ENCODE measurements at places on chromosomes 2 and 18.

DNA sequence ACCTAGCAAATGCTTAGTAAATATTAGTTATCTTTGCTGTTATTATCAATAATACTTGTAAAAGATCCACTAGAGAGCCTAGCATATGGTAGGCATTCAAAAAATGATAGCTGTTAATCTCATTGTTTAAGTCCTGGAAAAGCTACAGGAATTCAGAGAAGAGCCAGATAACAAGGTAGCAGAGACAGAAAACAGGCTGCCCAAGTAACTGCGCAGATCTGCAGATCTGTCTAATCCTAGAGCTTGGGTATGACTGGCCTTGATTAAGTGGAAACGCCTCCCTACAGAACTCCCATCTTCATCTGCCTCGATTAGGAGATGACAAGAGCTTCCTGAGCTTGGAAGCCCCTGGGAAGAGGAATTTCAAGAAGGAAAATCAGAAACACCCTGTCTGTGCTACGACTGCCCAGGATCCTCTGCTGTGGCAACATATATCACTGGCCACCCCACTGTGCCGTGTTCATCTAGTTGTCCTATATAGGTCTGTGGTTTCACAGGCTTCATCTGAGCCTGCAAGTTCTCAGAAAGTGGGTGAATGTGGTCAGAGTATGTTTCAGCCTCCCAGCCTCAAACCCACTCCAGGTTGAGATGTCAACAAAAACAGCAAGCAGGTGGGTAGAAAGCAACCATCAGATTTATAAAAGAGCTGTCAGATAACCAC lies 151.5 kb upstream of the PKDCC start:
- no peak for DNase-seq

GRCh38 chr2:68044099-68044498 lies 18.7 kb downstream of the C1D start:
- no peak for DNase-seq

DNA sequence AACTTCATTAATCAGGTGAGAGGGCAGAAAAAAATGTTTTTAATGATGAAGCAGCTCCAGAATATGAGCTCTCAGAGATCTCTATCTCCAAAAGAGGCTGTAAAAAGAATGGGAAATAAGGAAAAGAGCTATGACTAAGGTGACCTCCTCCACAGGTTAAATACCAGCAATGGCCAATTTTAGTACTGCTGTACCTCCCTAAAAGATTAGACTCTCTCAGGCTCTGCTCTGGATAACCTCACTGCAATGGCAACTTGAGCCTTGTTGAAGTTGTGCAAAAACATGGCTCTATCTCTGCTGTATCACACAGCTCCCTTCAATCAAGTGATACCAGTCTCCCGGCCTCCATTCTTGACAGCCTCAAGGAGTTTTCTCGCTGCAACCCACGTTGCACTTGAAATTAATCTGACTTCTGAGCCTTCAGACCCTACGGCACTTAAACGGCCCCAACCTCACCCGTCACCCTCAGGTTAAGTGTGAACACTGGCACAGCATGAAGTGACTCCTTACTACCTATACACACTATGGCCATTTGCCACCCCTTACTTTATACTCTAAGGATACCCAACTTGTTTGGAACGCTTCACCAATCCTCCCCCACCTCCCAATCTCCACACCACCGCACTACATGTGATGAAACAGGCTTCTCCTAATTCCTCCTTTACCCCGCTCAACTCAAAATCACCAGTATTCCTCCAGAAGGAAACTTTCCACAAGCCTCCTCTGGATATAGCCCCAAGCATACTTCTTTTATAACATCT lies 36.3 kb downstream of the SMAD2 start:
- DNase-seq = no peak

DNA sequence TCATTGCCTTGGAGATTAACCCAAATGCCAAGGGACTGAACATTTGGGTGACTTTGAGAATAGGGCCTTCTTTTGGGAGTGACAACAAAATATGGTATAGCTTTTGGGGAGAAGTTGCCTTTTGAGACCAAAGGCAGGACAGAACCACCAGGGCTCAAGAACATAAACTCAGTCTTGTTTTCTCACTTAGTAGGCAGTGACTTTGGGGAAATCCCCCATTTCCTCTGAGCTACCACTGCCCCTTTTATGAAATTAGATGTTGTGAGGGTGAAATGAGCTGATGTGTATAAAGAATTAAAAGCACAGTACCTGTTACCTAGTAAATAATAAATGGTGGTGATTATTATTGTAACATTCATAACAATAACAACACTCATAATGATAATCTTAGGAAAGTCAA lies 36.5 kb downstream of the GPD2 start:
- DNase-seq = no peak

DNA sequence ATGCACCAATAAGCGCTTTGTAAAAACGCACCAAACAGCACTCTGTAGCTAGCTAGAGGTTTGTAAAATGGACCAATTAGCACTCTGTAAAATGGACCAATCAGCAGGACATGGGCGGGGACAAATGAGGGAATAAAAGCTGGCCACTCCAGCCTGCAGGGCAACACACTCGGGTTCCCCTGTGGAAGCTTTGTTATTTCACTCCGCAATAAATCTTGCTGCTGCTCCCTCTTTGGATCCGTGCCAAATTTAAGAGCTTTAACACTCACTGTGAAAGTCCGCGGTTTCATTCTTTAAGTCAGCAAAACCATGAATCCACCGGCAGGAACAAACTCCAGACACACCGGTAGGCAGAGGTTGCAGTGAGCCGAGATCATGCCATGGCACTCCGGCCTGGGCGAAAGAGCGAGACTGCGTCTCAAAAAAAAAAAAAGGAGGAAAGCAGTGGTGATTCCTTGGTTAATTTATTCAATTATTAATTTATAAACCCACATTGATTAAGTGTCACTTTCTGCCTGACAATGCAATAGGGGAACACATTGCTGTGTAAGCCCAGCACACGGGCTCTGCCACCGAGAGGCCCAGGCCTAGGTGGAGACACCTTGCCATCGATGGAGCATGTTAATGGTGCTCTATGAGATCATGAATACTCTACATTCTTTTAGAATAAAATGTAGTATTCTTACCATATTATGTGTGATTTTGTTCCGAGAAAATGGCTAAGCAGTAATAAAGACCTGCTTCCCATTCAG lies 687.6 kb upstream of the HS6ST1 start:
- no peak for DNase-seq

DNA sequence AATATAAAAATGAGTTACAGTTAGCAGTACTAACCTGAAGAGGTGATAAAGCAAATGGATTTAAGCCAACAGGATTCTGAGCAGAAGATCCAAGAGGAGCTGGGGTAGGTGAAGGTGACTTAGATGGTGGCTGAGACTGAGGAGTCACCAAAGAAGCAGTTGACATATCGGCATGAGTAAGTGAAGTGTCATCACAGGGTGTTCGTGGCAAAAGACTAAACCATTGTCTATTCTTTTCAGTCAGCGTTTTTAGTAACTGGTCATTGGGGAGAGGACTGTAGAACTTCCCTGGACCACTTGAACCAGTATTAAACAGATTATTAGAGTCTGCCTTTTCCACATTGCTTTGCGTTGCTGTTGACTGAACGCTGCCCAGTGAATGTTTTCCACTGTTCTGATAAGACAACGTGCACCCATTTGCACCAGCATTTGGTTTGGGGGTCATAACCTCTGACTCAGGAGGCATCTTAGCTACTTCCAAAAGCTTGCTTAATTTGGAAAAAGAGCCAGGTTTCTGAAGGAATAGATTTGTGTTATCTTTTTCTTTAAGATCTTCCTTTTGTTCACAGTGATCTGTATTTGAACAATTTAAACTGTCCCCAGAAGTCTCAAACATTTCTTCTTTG lies 63.3 kb upstream of the WDSUB1 start:
- no peak for DNase-seq

GRCh38 chr18:62523631-62524439 lies 1.0 kb downstream of the ZCCHC2 start:
- peak; percentile 54 for DNase-seq

GRCh38 chr2:187615902-187616301 lies 61.7 kb upstream of the TFPI start:
- no peak for DNase-seq

DNA sequence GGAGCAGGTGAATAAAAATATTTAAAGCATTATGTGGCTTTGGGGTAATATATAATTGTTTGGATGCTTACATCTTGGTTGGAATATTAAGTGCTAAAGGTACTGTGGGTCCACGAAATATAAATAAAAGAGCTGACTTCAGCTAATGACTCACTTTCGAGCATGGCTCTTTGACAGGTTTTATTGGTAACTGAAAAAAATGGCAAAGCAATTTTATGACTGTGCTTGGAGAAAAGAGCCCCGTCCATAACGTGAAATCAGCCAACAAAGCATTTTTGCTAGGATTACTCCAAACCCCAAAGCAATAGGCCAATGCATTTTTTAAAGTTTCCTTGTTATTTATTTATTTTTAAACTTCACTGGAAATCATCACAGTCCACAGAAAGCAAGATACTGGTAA lies 397.2 kb upstream of the CDH19 start:
- DNase-seq = no peak

- DNase-seq = peak; percentile 18
Observed at GRCh38 chr2:23434721-23435121, 49.7 kb downstream of the KLHL29 start.

GRCh38 chr2:227860221-227860641 lies 11.2 kb upstream of the DAW1 start:
- no peak for DNase-seq

DNA sequence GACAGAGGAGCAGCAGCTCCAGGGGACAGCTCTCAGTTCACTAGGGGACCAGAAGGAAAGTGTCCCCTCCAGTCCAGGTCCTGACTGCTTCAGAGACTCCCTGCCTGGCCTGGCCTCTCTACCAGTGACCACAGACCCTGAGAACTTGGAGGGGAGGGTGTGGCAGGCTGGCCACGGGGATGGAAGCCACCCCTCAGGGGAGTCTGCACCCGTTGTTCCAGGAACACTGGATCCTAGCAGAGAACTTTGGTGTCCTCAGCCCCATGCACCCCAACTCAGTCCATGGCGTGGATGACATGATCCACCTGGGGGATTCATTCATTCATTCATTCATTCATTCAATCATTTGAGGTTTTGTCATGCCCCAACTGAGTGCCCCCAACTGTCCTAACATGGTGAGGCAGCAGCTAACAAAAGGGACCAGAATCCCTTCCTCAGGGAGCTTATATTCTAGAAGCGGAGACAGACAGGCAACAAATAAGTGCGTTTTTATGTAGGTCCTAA lies 31.9 kb downstream of the MYO7B start:
- no peak for DNase-seq

DNA sequence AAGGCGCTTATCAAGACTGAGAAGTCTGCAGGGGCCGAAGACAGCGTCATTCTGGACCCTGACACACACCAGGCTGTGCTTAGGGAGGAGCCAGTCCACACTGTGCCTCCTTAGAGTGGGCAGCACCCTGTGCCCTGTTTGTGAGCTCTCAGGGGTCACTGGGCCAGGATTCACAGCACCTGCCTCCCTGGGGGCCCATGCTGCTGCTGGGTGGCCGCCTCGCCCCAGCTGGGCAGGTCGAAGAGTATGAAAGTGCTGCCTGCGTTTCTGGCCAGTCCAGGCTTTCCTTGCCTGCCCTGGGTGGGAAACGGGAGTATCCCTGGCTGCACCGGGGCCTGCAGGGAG lies 15.4 kb upstream of the GPR55 start:
- DNase-seq = no peak

Data from WERI-Rb-1 (cell line).